ENCODE measurements at places on chromosomes 3 and 15.

- no peak for DNase-seq
These were observed 49.3 kb downstream of the UACA start for GRCh38 chr15:70714015-70714414.

- DNase-seq, result no peak
These were observed 20.9 kb downstream of the ASB7 start for GRCh38 chr15:100623301-100623700.

DNA sequence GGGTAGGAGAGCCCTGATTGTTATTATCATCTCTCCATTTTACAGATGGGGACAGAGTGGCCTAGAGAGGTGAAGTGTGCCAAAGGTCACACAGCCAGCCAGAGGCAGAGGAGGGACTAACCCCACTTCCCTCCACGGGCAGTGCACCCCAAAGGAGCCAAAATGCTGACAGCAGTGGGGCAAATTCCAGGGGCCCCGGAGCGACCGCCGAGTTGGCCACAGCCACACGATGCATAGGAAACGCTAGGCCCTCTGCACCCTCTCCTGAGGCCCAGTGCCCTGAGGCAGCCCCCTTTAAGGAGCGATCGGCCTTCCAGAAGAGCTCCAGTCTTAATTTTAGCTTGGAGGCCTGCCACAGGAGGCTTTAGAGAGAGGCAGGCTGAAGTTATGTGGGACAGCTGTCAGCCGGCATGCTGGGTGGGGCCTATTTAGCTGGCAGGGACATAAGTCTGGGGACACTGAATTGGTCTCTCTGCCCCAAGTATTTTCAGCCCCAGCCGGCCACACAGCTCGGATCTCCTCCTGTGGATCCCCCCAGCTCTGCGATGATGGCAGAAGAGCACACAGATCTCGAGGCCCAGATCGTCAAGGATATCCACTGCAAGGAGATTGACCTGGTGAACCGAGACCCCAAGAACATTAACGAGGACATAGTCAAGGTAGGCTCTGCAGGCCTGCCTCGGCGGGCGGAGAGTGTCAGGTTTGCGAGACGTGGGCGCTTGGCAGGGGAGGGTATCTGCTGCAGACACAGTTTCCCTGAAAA, at the start of gene CAV3:
Gene CAV3 (plus strand): TSS at position 471 of the 763 bp plus-strand sequence. CDS start 75 bp downstream, at position 546.
- no peak for DNase-seq

DNA sequence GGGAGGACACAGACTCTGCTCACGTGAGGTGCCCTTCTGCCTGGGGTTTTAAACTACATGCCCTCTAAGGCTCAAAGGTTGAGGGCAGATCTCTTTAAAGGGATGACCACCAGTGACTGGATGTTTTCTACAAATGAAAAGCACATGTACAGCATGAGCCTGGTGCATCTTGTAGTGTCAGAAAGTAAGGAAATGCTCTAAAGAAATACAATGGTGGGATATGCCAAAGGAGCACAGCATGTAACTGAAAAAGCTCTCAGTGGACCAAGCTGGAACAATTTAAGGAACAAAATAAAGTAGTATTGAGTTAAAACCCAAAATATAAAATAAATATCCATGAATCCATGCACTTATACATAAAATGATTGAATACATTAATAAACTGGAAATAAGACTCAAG, 78.3 kb upstream of the SEMA6D start:
- no peak for DNase-seq

DNA sequence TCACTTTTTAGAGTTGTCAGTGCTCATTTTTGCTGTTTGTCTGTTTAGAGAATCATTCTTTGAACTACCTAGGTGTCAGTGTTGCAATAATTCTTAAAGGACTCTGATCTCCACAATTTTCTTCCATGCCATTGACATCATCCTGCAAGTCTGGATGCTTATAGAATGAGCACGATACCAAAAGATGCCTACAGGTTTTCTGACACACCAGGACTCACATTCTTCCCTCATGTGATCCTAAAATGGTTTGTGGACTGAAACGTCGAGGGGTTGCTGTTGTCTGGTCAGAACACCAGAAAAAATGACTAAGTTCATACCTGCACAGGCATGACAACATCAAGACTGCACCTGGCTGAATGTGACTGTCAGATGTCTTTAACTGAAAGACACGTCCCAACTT, 95.9 kb downstream of the SEMA5B start:
- DNase-seq, result no peak

DNA sequence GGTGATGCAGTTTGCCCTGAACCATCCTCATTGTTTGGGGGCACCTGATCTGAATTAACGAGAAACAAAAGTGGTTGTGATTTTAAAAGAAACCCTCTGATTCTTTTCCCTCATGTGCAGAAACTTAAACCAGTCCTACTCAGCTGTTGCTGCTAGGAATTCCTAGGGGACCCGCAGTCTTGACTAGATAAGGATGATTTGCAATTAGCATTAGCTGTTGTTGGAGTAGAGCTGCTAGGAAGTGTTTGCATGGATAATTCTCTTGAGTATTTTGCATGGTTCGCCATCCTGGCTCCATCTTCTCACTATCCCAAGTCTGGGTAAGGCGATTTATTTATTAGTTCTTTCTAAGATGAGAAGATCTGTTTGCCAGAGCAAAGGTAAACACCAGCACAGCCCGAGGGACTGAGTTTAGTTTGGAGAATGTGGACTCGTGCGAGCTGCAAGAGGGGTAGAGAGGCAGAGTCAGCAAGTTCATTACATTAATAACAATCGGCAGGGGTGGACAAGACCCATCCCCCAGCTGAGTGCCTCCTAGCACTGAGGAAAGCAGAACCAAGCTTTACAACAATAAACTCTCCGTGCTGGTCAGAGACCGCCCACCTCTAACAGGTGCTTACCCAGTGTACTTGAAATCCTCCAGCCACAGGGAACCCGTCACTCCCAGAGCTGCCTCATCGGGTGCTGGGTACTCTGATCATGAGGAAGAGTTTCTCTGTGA, 4.1 kb downstream of the FGD5 start:
- DNase-seq, result no peak

Measured in stimulated activated CD4-positive, alpha-beta T cell treated with anti-CD3 and anti-CD28 coated beads, Interleukin-15, amount 100 ng/mL, for 48 hours (primary cell).